CD14-positive monocyte (primary cell): ENCODE measurements at places on chromosomes 12 and 14. TPM values are rescaled to one million over a fixed set of nuclear protein-coding genes. Genes with fewer than 3 reads are reported as not detected.

Gene TMBIM4
- polyA plus RNA-seq = 823 TPM

Gene PLEKHD1
- polyA plus RNA-seq = 0.05 and 0.09 TPM in 2 replicates

GRCh38 chr12:95014554-95014953 is 11.1 kb upstream of the NDUFA12 start:
- no peaks in the 10 kb centered on the region for H3K27me3 ChIP-seq
- H3K4me3 ChIP-seq = no peak overlapping the region
- H3K27ac ChIP-seq = no peak overlapping the region
- peak; percentile 51 for DNase-seq
- no peaks in the 10 kb centered on the region for H3K36me3 ChIP-seq

GRCh38 chr12:19125325-19125724 is 4.2 kb upstream of the PLEKHA5 start:
- no peak for DNase-seq
- peaks cover 3% of the 10 kb centered on the region for H3K4me1 ChIP-seq
- no peak overlapping the region for H3K4me3 ChIP-seq
- no peak overlapping the region for H3K27ac ChIP-seq

Gene TAS2R9
- polyA plus RNA-seq = not detected in 2 replicates

Gene NANOG
- not detected in 2 replicates for polyA plus RNA-seq

GRCh38 chr12:55695349-55695748 is 12.4 kb downstream of the ITGA7 start:
- H3K27me3 ChIP-seq = no peaks in the 10 kb centered on the region
- H3K27ac ChIP-seq = no peak overlapping the region
- no peaks in the 10 kb centered on the region for H3K4me1 ChIP-seq
- H3K36me3 ChIP-seq = no peaks in the 10 kb centered on the region
- no peak overlapping the region for H3K4me3 ChIP-seq
